Melanocyte of skin (primary cell): ENCODE measurements at places on chromosomes 4 and X. TPM values are rescaled to one million over a fixed set of nuclear protein-coding genes. Genes with fewer than 3 reads are reported as not detected.

The GYPA gene
- total RNA-seq = not detected in 2 replicates

The NDUFA1 gene
- total RNA-seq = 36.5 and 95.6 TPM in 2 replicates

The SASH3 gene
- not detected in 2 replicates for total RNA-seq

The PSAPL1 gene
- total RNA-seq = not detected in 2 replicates

The NWD2 gene
- not detected in 2 replicates for total RNA-seq

The CENPVL1 gene
- total RNA-seq = 0.15 TPM in 1 of 2 replicates, not detected in the other

The PPEF1 gene
- 0.33 and 1.2 TPM in 2 replicates for total RNA-seq

The FGB gene
- total RNA-seq = not detected in 2 replicates

The RENBP gene
- 75.0 and 88.3 TPM in 2 replicates for total RNA-seq

The STARD8 gene
- total RNA-seq = 9.4 and 15.0 TPM in 2 replicates

The SYTL5 gene
- total RNA-seq = under 0.01 and 1.7 TPM in 2 replicates

The SERTM2 gene
- total RNA-seq = 0.34 and 0.36 TPM in 2 replicates

The POF1B gene
- under 0.01 TPM in 1 of 2 replicates, not detected in the other for total RNA-seq

The SYNPO2 gene
- total RNA-seq = under 0.01 TPM in 2 replicates

The PROM1 gene
- total RNA-seq = 1.00 and 2.3 TPM in 2 replicates

The TCEAL6 gene
- total RNA-seq = not detected in 2 replicates

The S100P gene
- not detected in 2 replicates for total RNA-seq

The MAGEB6 gene
- total RNA-seq = not detected in 2 replicates

The GLOD5 gene
- not detected in 2 replicates for total RNA-seq

The MAP9 gene
- 3.3 and 7.1 TPM in 2 replicates for total RNA-seq

The MAOB gene
- total RNA-seq = 0.33 and 0.77 TPM in 2 replicates

The PPP4R3C gene
- not detected in 2 replicates for total RNA-seq

The RHOXF2 gene
- total RNA-seq = not detected in 2 replicates

The HS3ST1 gene
- total RNA-seq = under 0.01 and 0.36 TPM in 2 replicates

The FOXP3 gene
- total RNA-seq = 0.34 TPM in 1 of 2 replicates, not detected in the other

The MAGEA12 gene
- not detected in 2 replicates for total RNA-seq

The TMSB15B gene
- total RNA-seq = 5.1 and 5.2 TPM in 2 replicates

The HNRNPD gene
- 31.6 and 32.2 TPM in 2 replicates for total RNA-seq

The CLNK gene
- total RNA-seq = not detected in 2 replicates

The ZAR1 gene
- not detected in 2 replicates for total RNA-seq

The IL9R gene
- total RNA-seq = not detected in 2 replicates

The MAGEB2 gene
- total RNA-seq = not detected in 2 replicates

The RBPJ gene
- total RNA-seq = 47.3 and 62.6 TPM in 2 replicates

The PTPN13 gene
- total RNA-seq = 52.0 and 69.1 TPM in 2 replicates

The TEX11 gene
- under 0.01 TPM in 1 of 2 replicates, not detected in the other for total RNA-seq

The RGN gene
- not detected in 2 replicates for total RNA-seq

The GABRB1 gene
- total RNA-seq = not detected in 2 replicates

The TTC29 gene
- not detected in 2 replicates for total RNA-seq

The SLC30A9 gene
- 56.3 and 74.7 TPM in 2 replicates for total RNA-seq

The UCHL1 gene
- 214 and 278 TPM in 2 replicates for total RNA-seq

The PNCK gene
- 1.4 and 1.8 TPM in 2 replicates for total RNA-seq

The DCAF8L2 gene
- not detected in 2 replicates for total RNA-seq

The UGT2B10 gene
- not detected in 2 replicates for total RNA-seq

The TRIM61 gene
- total RNA-seq = 5.5 and 8.4 TPM in 2 replicates

The FSTL5 gene
- under 0.01 and 0.93 TPM in 2 replicates for total RNA-seq

The NHS gene
- 0.36 and 1.4 TPM in 2 replicates for total RNA-seq

The LYAR gene
- total RNA-seq = 7.2 and 15.6 TPM in 2 replicates

The ANTXR2 gene
- 15.3 and 17.9 TPM in 2 replicates for total RNA-seq

The TLL1 gene
- total RNA-seq = 0.15 TPM in 1 of 2 replicates, not detected in the other

The MEPE gene
- not detected in 2 replicates for total RNA-seq

The LDB2 gene
- 2.2 and 5.2 TPM in 2 replicates for total RNA-seq

The TKTL1 gene
- not detected in 2 replicates for total RNA-seq

The C1QTNF7 gene
- total RNA-seq = not detected in 2 replicates

The NAT8L gene
- total RNA-seq = 2.4 and 5.1 TPM in 2 replicates

The IL2 gene
- not detected in 2 replicates for total RNA-seq

The FREM3 gene
- total RNA-seq = not detected in 2 replicates

The DMP1 gene
- not detected in 2 replicates for total RNA-seq

The DTHD1 gene
- under 0.01 TPM in 1 of 2 replicates, not detected in the other for total RNA-seq

The PHOX2B gene
- not detected in 2 replicates for total RNA-seq
